ENCODE measurements at places on chromosomes 16 and 17. TPM values are rescaled to one million over a fixed set of nuclear protein-coding genes. Genes with fewer than 3 reads are reported as not detected.

The ARL2BP gene
- 41.5 TPM for total RNA-seq

The GLTPD2 gene
- not detected for total RNA-seq

The ZNF594 gene
- total RNA-seq: 25.3 TPM

The SLC6A2 gene
- not detected for total RNA-seq

The KCNJ2 gene
- total RNA-seq: 0.62 TPM

The ZNF597 gene
- total RNA-seq: 1.4 TPM

The CA7 gene
- total RNA-seq: not detected

Data from neural progenitor cell (in vitro differentiated cells).